ENCODE measurements at places on chromosomes 4 and X.

- DNase-seq = no peak
These were observed 195.7 kb downstream of the GPAT3 start for GRCh38 chr4:83731609-83732008.

GRCh38 chr4:144575181-144575580 lies 70.8 kb upstream of the HHIP start:
- DNase-seq = no peak

GRCh38 chrX:115561605-115562479 lies 868 bp downstream of the PLS3 start:
- DNase-seq = no peak

- no peak for DNase-seq
These were observed 1.9 kb downstream of the CCDC110 start for GRCh38 chr4:185469580-185470154.

- DNase-seq = no peak
These were observed 44.4 kb upstream of the TAPT1 start for GRCh38 chr4:16270454-16271328.

DNA sequence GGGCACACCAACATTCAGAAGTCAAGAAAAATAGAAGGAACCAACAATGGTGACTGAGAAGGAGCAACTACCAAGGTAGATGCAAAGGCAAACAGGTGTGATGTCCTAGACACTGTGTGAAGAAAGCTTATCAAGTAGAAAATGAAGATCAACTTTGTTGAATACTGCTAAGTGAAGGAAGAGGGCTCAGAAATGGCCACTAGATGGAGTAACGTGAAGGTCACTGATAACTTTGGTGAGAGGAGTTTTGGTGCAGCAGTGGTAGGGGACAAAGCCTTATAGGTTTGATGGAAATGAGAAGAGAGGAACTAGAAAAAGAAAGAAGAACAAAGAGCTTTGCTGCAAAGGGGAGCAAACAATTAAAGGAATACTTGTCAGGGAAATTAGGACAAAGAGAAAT lies 23.5 kb downstream of the OTC start:
- DNase-seq = no peak

GRCh38 chr4:4269331-4269731 lies 20.6 kb downstream of the LYAR start:
- peak; percentile 52 for DNase-seq

GRCh38 chr4:104870495-104871233 lies 276.0 kb upstream of the TET2 start:
- no peak for DNase-seq

DNA sequence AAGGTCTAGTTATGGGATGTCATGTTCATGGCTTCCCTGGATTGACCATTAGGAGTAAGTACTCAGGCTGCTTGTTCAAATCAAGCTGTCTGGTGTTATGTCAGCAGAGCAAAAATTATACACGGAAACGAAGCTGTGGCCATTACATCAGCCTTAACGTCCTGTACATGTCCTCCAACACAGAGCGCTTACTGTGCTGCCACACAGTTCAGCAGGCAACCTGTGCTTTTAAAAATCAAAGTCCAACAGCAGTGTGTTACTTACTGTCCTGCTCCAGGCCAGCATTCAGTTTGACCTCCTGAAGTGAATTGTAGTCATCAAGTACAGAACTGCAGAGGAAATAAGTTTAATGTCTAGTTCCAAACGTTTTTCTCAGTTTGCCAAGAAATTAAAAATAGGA lies 46.0 kb downstream of the KLHL34 start:
- DNase-seq = no peak

DNA sequence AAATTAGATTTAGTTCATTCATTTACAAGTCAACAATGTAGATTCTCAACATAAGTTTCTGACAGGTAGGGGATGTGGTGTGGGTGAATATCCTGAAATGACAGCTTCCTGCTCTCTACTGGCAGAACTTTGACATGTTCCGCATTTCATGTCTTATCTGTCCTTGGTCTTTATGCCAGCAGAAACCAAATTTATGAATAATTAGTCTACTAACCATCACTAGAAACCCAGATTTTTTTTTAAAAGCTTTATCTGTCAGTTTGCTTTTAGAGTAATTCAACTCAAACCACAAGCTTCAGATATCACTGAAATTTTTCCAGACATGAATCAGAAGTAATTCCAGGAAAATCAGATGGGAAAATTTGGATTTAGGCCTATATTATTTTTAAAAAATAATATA lies 17.9 kb downstream of the COQ2 start:
- DNase-seq = peak; percentile 17

DNA sequence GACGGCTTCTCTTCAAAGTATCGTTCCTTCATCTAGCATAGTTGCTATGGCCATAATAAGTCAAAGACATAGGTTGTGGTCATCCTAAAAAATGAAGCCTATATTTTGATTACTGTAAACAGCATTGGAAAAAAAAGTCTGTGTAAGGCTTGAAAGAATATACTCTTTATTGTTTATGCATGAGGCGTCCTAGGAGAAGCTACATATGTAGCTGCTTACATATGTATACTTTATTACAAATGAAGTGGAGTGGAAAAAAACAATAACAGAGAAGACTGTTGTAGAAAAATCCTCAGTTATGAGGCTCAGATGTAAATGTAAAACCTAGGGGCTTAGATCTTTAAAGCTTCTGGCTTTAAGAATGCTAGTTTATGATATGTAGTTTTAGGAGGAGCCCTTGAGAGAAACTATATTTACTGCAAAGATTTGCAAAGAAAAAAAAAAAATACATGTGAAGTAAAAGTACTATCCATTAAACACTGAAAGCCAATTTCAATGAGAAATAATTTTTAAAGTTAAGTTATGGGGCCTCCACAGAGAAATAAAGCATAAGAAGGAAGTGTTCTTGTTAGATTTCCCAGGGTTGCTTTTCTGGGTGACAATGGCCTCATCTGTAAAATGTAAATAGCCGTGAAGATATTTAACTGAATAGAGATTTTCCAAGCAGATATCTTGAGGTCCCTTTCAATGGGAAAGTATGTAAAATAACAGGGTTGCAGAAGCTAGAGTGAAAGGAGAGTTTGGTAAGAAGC lies 598.2 kb downstream of the TRIML1 start:
- no peak for DNase-seq

DNA sequence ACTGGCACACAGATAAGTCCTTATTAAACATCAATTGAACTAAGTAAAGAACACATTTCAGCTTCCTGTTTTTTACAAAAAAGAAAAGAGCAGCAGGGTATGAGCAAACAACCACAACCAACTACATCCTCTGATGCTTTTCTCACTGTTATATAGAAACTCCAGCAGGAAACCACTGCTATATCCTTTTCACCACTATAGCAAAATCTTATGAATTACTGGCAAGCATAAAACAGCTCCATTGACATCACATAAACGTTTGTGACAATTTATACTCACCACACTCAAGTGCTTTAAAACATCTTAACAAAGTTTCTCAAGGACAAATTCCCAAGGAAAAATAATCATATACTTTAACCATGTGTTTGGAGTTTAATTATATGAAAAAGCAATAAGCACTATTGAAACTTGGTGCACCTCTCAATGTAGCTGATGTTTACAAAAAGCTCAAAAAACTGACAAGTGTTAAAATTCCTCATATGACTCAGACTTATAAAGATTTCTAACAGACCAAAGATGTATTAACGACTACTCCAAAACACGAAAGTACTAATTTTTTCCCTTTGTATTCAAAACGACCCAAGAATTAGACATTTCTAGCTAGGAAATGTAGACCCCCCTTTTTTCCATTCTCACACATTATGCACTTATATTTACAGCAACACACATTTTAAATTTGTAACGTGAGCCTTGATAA lies 12.9 kb downstream of the GPRIN3 start:
- DNase-seq = peak; percentile 67

GRCh38 chrX:103533511-103534216 lies 14.4 kb upstream of the RAB40A start:
- DNase-seq = peak; percentile 60

GRCh38 chr4:41969671-41970070 lies 11.9 kb upstream of the DCAF4L1 start:
- DNase-seq = no peak

GRCh38 chr4:173418639-173419038 lies 19.7 kb upstream of the SCRG1 start:
- DNase-seq = no peak

GRCh38 chr4:138399081-138399480 lies 156.9 kb upstream of the SLC7A11 start:
- no peak for DNase-seq

GRCh38 chr4:24279469-24279868 lies 304.9 kb downstream of the DHX15 start:
- no peak for DNase-seq

DNA sequence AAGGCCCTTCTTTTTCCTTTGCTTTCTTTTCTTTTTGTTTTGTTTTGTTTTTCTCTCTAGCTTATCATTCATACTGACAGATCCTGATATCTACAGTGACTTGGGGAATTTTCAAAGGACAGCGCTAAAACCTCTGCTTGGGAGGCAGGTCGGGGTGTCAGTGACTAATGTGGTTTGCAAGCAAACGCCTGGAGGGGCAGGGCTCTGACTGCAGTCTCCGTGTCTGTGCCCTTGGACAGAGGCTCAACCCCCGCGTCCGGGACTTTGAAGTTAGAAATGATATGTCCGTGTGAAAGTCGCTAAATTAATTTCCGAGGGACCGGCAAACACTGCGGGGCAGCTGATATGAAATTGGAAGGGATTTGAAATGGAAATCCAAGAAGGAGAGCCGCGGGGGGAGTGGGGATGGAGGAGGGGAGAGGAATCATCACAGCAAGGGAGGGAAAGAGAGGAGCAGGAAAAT lies 312.4 kb downstream of the DHRSX start:
- DNase-seq = no peak
